Stimulated activated CD4-positive, alpha-beta T cell treated with anti-CD3 and anti-CD28 coated beads, TNF-alpha, amount 100 ng/mL, for 48 hours (primary cell): ENCODE measurements at places on chromosomes 4 and X.

GRCh38 chr4:102339018-102339417, 6.3 kb downstream of the SLC39A8 start:
- no peak for DNase-seq

GRCh38 chr4:140609548-140610425, 41.0 kb upstream of the UCP1 start:
- DNase-seq = no peak

GRCh38 chrX:46831765-46832327, 5.0 kb upstream of the RP2 start:
- no peak for DNase-seq

GRCh38 chr4:123866796-123867195, 470.2 kb downstream of the SPRY1 start:
- DNase-seq = no peak

- DNase-seq = no peak
Observed at GRCh38 chr4:4470208-4470607, 71.6 kb downstream of the STX18 start.

DNA sequence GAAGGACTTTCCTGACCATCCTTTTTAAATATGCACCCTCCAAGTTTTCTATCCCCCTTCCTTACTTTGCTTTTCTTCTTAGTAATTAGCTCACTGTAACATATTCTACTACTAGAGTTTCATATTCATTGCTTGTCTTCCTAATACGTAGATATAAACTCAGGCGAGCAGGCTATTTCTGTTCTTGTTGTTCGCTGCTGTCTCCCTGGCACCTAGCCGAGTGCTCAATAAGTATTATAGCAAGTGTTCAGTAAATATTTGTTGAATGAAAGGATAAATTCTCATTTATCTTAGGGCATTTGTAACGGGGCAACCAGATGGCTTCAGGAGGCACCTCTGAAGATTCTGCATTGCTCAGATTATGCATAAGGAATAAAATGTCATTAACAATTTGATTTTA, 6.8 kb upstream of the RHOH start:
- DNase-seq = no peak

GRCh38 chr4:40621592-40622512, 7.8 kb downstream of the RBM47 start:
- DNase-seq = no peak

- no peak for DNase-seq
Observed at GRCh38 chr4:24582235-24582832, 2.0 kb downstream of the DHX15 start.
